ENCODE measurements at places on chromosomes 2 and 18.

GRCh38 chr2:23563673-23564614, 179.0 kb downstream of the KLHL29 start:
- no peak for DNase-seq

DNA sequence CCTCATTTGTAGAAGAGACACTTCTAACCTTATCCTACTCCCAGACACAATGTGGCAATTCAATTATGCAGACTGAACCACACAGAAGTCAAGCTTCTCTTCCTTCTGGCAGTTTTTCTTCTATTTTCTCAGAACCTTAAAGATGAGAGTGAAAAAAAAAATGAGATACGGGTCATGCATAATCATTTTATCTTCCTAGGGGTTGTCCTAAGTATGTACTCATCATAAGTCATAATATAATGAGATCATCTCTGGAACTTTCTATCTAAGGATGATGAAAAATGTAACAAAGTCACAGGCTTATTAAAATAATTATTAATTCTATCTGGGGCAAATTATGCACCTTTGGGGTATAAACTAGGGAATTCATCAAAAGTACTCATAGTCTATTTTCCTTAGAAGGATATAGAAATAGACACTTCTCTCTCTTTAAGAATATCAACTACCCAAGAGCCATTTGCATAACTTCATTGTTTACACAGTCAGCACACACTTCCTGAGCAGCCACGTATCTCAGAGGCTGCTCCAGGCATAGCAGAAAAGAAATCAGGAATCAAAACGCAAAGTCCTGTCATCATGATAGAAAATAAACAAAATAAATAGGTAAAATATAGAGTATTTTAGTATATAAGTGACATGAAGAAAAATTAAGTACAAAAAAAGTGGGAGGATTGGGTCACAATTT, 345.9 kb upstream of the SPHKAP start:
- no peak for DNase-seq

GRCh38 chr18:22572341-22572740, 154.6 kb upstream of the CTAGE1 start:
- DNase-seq = no peak

DNA sequence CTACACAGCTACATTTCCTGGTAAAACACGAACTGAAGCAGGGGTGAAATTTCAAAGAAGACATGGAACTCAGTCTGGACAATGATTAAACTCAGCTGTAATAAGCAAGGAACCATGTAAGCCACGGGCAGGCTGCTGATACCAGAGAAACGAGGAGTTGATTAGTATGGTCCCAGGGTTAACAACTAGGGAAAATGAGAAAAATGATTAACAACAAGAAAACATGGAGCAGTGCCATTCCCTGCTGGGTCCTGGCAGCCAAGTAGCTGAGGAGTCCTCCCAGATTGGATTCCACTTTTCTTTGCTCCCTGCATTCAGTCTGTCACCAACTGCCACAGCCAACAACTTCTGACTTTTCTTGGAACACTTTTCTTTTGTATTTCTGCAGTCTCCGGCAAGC, 517.0 kb upstream of the KLHL29 start:
- DNase-seq = no peak

DNA sequence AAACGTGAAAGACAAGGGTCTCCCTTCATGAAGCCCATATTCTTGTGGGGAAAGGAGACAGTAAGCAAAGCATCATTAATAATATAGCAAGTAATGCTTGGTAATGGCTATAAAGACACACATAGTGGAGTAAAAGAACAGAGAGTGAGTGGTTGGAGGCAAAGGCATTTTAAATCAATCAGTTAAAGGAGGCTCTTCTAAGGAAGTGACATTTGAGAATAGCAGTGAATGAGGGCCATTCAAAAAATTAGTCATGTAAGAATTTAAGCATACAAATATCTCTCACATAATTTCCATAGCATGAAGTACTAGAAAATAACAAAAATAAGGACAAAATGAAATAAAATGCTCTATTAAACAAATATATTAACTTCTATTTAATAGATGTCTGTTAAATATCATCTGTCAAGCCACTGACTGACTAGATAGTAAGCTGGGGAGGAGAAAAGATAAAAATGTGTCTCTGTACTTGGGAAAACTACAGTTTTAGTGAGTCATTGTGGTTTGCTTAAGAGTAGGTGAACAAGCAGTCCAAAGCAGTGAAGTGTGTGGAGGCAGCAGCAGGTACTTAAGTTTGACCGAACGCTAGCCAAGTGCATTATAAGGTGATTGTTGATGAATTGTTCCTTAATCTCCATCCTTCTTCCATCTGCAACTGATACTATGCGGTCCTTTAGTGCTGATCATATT, 160.1 kb downstream of the PARD3B start:
- no peak for DNase-seq

DNA sequence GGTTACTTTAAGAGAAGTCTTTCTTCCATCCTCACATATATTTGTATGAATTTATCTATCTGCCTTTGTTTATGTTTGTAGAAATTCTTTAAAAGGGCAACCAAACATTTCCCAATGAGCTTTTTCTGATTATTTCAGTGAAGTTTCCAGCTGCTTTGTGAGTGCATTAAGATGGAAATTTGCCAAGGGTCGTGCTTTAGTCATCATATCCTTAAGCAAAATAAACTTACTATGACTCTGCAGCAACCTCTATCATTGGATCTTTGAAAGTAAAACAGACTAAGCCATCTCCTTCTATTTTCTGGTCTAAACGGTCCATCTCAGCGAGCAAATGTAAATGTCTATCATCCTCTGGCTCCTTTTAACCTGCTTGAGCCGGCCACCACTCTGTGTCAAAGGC, 489.3 kb downstream of the SOX11 start:
- DNase-seq = no peak

- DNase-seq = no peak
These were observed 29.0 kb downstream of the PHLPP1 start for GRCh38 chr18:62744076-62744968.

GRCh38 chr2:14363976-14364375, 268.5 kb upstream of the LRATD1 start:
- DNase-seq = no peak

DNA sequence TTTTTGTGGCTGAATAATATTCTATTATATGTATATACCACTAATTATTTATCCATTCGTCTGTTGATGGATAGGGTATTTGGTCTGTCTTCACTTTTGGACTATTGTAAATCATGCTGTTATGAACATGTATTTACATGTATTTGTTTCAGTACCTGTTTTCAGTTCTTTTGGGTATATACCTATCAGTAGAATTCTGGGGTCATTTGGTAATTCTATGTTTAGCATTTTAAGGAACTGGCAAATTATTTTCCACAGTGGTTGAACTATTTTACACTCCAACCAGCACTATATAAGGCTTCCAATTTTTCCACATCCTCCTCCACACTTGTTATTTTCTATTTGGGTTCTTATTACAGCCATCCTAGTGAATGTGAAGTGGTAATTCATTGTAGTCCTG, 12.4 kb upstream of the TANK start:
- no peak for DNase-seq

DNA sequence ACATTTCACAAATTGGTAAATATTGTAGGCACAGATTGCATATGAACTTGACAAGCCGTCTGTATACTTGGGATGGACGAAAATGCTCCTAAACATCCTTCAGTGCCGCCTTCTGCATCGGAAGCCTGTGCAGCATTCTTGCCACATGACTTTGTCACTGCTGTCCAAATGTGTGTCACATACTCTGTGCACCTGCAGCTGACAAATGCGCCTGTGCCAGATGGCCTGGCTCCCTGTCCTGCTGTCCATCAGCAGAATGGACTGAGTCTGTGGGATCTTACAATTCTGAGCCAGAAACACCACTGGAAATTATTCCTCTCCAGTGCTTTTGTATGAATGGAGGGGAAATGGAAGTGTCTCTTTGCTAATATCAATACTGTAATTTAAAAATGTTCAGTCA, 89.9 kb downstream of the DCDC2C start:
- DNase-seq = no peak

DNA sequence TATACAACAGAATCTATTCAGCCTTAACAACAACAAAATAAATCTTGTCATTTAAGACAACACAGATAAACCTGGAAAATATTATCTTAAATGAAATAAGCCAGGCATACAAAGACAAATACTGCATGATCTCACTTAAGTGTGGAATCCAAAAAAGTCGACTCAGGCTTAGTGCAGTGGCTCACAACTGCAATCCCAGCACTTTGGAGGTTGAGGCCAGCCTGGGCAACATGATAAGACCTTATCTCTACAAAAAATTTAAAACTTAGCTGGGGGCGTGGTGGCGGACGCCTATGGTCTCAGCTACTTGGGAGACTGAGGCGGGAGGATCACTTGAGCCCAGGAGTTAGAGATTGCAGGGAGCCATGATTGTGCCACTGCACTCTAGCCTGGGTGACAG, 75.2 kb upstream of the RNU4ATAC start:
- DNase-seq = no peak

GRCh38 chr2:239392688-239393387, 8.0 kb downstream of the HDAC4 start:
- no peak for DNase-seq

GRCh38 chr2:160741815-160742214, 248.2 kb upstream of the RBMS1 start:
- no peak for DNase-seq

DNA sequence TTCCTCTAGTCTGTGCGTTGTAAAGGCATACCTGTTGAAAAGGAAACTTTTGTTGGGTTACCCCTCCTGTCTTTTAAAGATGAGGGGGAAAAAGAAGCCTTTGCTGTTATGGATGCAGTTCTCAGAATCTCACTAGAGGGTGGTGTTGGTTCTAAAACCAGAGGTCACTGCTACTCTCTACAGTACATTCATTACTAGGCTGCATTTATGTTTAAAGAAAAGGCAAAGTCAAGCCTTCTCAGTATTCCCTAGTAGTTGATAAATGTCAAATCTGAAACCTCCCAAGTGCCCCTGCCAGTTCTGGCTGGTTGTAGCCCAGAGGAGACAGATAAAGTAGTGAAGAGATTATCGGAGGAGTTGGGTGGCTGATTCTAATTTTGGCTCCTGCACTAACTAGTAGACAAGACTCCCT, 1.4 kb upstream of the PLCL1 start:
- no peak for DNase-seq

DNA sequence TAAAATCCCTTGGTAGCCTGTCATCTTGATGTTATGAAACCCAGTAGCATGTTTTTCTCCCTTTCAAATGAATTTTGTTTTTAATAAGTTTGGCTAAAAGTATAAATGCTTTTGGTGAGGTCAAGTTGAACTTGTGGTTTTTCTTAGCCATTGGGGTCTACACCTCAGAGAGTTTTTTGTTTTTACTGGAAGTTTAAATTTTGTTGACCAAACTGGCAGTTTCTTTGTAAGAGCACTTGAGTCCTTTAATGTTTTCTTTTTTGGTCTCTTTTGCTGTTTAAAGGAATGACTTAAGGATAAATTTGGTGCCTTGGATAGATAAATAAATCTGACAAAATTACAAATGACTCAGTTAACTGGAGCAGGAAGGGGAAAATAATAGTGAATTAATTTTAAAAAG, 577.3 kb downstream of the SATB2 start:
- no peak for DNase-seq

DNA sequence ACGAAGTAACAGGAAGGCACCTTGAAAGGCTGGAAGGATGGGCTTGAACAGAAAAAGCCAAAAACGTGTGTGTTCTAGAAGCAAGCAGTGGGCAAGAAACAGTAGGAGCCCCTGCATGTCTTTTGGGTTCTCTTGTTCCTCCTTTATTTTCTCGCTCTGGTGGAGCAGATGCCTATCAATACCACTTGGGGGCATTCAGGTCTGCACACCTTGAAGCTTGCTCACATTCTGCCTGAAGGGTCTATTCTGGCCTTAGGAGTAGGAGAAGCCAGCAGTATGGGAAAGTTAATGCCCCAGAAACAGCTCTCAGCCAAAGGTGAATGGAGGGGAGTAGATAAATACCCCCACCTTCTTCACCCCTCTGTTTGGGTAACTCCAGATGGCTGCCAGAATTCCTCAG, 204.5 kb downstream of the TXNL1 start:
- no peak for DNase-seq

GRCh38 chr18:38481576-38481975, 916.0 kb upstream of the CELF4 start:
- peak; percentile 15 for DNase-seq

DNA sequence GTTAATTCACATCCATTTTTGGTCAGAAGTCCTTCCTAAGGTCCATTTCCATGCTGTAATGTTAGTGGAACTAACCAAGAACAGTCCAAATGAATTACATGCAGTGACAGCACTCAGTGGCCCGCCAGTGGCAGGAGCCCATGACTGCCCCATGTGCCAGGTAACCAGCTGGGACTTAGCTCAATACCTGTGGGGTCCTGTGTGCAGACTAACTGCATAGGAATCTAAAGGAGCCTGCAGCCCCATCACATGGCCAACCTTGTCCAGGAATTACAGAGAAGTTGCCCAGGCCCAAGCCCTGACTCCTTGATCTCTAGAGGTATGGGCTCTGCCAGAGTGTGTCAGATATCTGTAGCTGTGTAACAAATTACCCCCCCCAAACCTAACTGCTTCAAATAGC, 35.4 kb upstream of the GPR17 start:
- DNase-seq = no peak

GRCh38 chr2:151669585-151670081, 64.6 kb downstream of the NEB start:
- DNase-seq = no peak

GRCh38 chr2:147108548-147108947, 736.3 kb upstream of the ACVR2A start:
- no peak for DNase-seq

GRCh38 chr2:224398289-224398688, 3.6 kb downstream of the FAM124B start:
- no peak for DNase-seq

GRCh38 chr2:131115752-131116151, 10.6 kb downstream of the PLEKHB2 start:
- DNase-seq = no peak

GRCh38 chr2:204078003-204078698, 141.6 kb downstream of the ICOS start:
- DNase-seq = no peak

DNA sequence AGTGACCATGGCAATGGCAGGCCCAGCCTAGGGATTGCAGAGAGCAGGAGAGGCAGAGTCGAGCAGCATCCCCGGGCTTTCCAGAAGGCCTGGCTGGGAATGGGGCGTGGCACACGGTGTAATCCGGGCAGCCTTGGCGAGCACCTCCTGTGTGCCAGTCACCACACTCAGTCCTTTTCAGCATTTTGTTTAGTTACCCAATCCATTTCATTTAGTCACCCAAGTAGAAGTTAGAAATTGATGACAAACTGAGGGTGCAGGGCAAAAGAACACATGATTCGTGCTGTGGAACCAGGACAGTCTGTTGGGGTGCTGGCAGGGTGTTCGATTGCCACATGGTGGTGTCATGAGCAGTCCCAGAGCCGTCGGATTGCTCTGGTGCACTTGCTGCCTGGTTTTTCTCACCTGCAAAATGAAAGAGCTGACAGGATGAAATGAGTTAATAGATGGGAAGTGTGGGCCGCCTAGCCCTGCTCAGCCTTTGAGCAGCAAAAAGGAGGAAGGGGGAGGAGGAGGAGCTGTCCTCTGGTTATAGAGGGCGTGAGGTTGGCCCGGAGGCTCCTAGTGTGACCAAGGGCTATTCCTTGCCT, 299.4 kb downstream of the AGAP1 start:
- DNase-seq = no peak

Data from KG1 (cell line).